ENCODE measurements at places on chromosomes 2 and 18.
A peak's percentile ranks its signal among the peaks of the same experiment; 100 is the strongest.

GRCh38 chr2:165016772-165017411 is 61.6 kb upstream of the SLC38A11 start:
- DNase-seq, result no peak

- DNase-seq, result no peak
These were observed 208.1 kb downstream of the MEMO1 start for GRCh38 chr2:31802711-31803110.

- DNase-seq, result no peak
These were observed 1383.3 kb upstream of the CDH2 start for GRCh38 chr18:29560270-29560669.

DNA sequence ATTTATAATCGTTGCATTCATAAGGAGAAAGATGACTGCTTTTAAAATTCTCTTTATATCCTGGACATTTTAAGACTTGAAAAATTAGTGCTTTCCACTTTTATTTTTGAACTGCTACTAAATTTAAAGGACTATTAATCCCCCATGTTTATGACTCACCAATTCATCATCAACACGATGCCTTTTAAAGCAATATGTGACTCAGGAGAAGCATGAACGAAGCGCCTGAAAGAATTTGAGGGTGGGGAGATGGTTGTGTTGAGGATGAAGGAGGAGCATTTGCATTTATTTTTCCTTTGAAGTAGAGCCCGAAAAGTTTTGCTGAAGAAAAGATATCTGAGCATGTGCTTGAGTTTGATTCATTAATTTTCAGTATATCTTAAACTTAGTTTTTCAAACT is 192.2 kb upstream of the LRRTM1 start:
- DNase-seq, result no peak

- no peak for DNase-seq
These were observed 305.4 kb upstream of the HS6ST1 start for GRCh38 chr2:128623776-128624761.

GRCh38 chr2:29314816-29315571 is 199.8 kb downstream of the CLIP4 start:
- peak; percentile 10 for DNase-seq

- DNase-seq, result no peak
These were observed 53.1 kb upstream of the TMEM87B start for GRCh38 chr2:112001942-112002341.

Measured in effector memory CD4-positive, alpha-beta T cell (primary cell).